ENCODE measurements at places on chromosomes 5 and 9. TPM values are rescaled to one million over a fixed set of nuclear protein-coding genes. Genes with fewer than 3 reads are reported as not detected.
A peak's percentile ranks its signal among the peaks of the same experiment; 100 is the strongest.

DNA sequence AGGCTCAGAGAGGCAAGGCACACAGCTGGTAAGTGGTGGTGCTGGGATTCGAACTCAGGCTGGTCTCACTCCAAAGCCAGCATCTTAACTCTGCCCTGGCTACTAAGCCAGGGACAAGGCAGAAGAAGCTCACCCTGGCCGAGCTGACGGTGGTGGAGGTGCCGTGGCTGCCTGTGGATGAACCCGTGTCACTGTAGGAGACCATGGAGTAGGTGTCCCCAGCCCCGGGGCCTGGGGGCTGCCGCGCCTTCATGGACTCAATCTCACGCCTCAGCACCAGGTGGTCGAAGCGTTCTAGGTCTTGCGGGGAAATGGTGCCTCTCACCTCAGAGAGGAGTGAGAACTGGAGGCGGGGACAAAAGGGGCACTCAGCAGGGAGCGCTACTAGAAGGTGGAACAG lies 35.4 kb upstream of the AKNA start:
- H3K4me1 ChIP-seq: no peaks in the 10 kb centered on the region
- H3K4me3 ChIP-seq: no peak overlapping the region
- no peaks in the 10 kb centered on the region for H3K27me3 ChIP-seq
- no peak overlapping the region for H3K27ac ChIP-seq
- peak; percentile 2 for DNase-seq

- no peaks in the 10 kb centered on the region for H3K27me3 ChIP-seq
- H3K4me1 ChIP-seq: no peaks in the 10 kb centered on the region
- no peak for DNase-seq
- H3K36me3 ChIP-seq: no peaks in the 10 kb centered on the region
Observed at GRCh38 chr5:144209361-144209760, 38.7 kb downstream of the KCTD16 start.

DNA sequence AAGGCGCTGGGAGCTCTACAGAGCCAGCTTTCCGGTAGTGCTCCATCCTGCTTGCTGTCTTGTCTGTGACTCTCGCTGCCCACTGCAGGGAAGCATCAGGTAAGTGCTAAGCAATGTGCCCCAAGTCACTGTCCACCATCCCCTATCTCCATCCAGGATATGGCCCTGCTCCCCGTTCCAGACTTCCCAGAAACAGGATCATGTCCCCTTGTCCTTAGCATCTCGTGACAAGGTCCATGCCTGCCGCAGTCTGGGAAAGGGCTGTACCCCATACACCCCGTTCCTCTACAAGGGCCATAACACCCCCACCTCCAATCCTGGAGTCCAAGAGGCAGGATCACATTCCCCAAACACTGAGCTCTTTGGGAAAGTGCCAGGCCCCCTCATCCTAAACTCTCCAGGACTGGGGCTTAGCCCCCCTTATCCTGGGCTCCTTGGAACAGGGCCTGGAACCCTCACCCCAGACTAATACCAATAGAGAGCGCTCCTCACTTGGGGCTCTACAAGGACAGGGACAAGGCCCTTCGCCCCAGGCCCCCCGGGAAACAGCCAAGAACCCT lies 566 bp downstream of the RPP25L start:
- no peak for DNase-seq
- peak overlapping the region; percentile 79 for H3K4me3 ChIP-seq
- no peaks in the 10 kb centered on the region for H3K27me3 ChIP-seq
- H3K36me3 ChIP-seq: no peaks in the 10 kb centered on the region

Gene SLIT3
- total RNA-seq: 2.0 TPM

Gene ATP6V1G1
- 128 TPM for total RNA-seq

- no peak overlapping the region for H3K4me3 ChIP-seq
- DNase-seq: peak; percentile 28
- no peaks in the 10 kb centered on the region for H3K36me3 ChIP-seq
- H3K27ac ChIP-seq: no peak overlapping the region
Observed at GRCh38 chr9:89657295-89657694, 52.5 kb downstream of the GADD45G start.

DNA sequence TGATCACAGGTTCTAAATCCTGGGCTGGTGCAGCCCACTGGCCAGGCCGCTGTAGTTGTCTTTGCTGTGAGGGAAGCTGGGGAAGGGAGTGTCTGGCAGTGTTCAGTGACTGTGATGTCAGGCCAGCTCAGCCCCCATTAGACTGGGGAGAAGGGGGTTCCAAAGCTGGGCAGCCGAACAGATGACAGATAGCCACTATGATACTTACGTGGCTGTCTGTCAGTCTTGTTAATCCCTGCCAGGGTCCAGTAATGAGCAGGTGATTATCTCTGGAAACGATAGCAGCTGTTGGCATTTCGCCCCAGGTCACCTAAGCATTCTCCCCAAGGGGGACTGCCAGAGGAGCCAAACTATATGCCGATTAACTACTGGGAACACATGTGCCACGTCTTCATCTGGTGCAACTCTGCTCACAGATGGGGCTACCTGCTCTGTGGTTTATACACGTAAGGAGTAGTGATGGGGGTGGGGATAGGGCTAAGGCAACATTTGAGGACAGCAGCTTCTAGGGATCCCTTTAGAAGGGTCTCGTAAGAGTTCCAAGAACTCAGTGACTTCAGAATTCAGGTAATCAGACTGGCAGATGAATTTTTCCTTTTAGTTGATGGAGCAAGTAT lies 396.3 kb downstream of the KDM4C start:
- H3K36me3 ChIP-seq: no peaks in the 10 kb centered on the region
- DNase-seq: no peak
- no peak overlapping the region for H3K27ac ChIP-seq
- no peak overlapping the region for H3K4me3 ChIP-seq
- no peaks in the 10 kb centered on the region for H3K27me3 ChIP-seq

DNA sequence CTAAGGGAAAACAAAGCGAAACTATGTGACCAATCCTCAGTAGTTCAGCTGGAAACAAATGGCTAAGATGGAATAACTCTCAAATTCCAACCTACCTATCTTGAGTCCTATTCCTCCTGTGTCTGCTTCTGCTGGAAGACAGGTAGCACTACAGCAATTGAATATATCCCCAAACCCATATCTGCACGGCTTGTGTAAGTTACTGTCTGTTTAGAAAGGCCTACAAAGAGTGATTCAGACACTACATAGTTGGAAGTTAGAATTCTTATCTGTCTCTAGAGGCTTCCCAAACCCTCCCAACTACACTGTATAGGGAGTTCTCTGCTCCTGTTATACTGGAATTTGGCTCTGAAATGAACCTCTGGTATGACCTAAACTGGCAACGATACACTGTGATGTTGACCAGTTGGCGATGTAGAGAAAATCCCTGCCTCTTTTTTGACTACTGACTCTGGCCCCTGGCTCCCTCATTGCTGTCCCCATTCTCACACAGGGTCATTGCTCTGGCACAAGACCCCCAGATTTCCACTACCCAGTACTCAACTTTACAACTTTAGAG lies 22.6 kb upstream of the NADK2 start:
- H3K27me3 ChIP-seq: no peaks in the 10 kb centered on the region
- H3K36me3 ChIP-seq: no peaks in the 10 kb centered on the region
- no peak overlapping the region for H3K4me3 ChIP-seq
- H3K4me1 ChIP-seq: no peaks in the 10 kb centered on the region
- no peak for DNase-seq

DNA sequence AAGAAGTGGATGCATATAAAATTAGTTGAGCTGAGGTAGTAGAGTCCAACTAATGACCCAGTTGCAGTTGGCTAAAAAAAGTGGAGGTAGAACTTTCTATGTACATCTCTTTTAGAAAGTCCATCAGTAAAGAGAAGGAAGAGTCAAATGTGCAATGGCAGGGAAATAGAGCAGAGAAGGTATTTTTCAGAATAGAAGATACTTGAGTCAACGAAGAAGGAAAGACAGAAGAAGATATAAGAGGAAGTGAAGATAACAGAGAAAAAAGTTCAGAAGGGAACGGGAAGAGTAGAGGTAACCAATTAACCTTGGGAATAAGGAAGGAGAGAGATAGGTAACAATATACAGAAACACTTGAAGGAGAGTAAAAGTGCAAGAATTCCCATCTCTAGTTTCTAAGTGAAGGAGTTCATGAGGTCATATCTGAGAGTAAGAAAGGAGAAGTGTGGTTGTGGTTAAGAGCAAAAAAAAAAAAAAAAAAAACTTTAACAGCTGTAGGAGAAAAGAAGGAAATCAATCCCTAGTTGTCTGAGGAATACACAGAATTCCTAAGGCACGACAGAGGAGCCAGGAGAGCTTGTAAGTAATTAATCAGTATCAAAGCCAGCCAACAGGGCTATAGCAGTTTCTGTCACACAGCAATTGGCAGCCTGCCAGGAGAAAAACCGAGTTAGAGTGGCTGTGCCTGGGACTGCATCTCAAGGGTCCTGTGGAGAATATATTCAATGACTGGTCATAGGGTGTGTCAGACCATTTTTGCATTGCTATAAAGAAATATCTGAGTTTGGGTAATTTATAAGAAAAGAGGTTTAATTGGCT lies 61.0 kb downstream of the ARL15 start:
- DNase-seq: peak; percentile 31
- H3K4me3 ChIP-seq: no peak overlapping the region
- no peak overlapping the region for H3K27ac ChIP-seq
- no peaks in the 10 kb centered on the region for H3K27me3 ChIP-seq
- H3K36me3 ChIP-seq: no peaks in the 10 kb centered on the region

GRCh38 chr9:88460587-88461332 lies 72.5 kb downstream of the SPIN1 start:
- H3K27me3 ChIP-seq: no peaks in the 10 kb centered on the region
- peak overlapping the region; percentile 3 for H3K27ac ChIP-seq
- DNase-seq: no peak
- peaks cover 37% of the 10 kb centered on the region for H3K4me1 ChIP-seq
- H3K4me3 ChIP-seq: no peak overlapping the region

Gene CDH6
- total RNA-seq: 8.7 TPM

DNA sequence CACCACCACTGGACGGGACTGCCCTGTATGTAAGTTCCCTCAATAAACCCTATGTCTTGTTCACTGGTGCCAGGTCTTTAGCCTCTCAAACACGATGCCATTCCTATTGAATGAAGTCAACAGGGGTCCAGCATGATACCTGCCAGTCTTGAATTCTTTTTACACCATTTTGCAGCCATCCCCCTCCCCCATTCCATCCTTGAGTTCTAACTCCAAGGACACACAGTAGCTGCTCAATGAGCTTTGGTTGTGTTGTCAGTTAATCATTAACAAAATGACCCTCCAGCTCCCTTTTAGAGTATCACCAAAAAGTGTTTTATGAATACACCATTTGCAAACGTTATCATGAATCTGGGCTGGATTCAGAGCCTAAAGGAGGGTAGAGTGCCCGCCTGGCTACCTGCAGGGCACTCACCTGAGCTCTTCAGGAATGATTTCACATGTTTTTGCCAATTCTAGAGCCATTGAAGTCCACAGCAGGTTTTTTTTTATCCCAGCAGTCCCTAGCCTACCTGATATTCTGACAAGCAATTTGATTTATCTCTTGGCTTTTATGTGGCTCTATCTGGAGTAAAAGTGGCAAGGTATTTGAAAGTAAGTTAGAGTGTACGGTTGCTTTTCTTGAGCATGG lies 271.8 kb downstream of the SMARCA2 start:
- no peak for DNase-seq
- no peaks in the 10 kb centered on the region for H3K36me3 ChIP-seq
- H3K27ac ChIP-seq: no peak overlapping the region
- H3K4me3 ChIP-seq: no peak overlapping the region
- no peaks in the 10 kb centered on the region for H3K27me3 ChIP-seq

Gene REEP2
- total RNA-seq: 8.5 TPM

Gene PCDHA9
- total RNA-seq: 0.02 TPM

Gene SLC25A2
- total RNA-seq: not detected

- no peak overlapping the region for H3K27ac ChIP-seq
- H3K27me3 ChIP-seq: no peaks in the 10 kb centered on the region
- H3K4me3 ChIP-seq: no peak overlapping the region
- H3K4me1 ChIP-seq: no peaks in the 10 kb centered on the region
Observed at GRCh38 chr5:104344809-104345208, 782.2 kb upstream of the NUDT12 start.

- no peaks in the 10 kb centered on the region for H3K27me3 ChIP-seq
- no peak overlapping the region for H3K27ac ChIP-seq
- no peaks in the 10 kb centered on the region for H3K36me3 ChIP-seq
- no peak overlapping the region for H3K4me3 ChIP-seq
- DNase-seq: peak; percentile 83
Observed at GRCh38 chr5:127959152-127959764, 124.3 kb upstream of the SLC12A2 start.

Gene SCGB3A2
- total RNA-seq: not detected

Gene LECT2
- total RNA-seq: not detected
